CD8-positive, alpha-beta T cell (primary cell): ENCODE measurements at places on chromosomes 12 and 14.

DNA sequence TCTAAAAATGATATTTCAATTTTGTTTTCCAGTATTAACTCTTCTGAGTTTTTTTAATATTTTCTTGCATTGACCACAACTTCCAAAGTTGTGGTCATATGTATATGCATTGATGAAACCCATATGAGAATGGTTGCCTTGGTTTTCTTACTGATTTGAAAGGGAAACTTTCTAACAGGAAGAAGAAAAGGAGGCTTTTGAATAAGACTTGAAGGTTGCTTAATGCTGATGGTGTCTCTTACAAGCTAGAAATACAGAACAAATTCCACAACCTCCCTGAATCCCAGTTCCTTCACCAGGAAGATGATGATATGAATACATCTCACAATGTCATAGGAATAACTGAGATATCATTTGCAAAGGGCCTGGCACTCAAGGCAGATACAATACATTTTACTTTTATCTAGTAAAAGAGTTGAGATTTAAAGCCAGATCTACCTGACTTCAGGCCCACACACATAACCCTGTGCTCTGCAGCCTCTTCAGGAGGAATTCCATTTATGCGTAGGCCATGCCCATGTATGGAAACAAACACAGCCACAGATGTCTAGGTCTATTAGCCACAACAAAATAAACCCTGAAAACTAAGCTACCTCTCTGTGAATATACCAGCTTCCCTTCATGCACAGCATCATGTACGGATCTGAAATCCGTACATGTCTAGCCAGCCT, 165.4 kb upstream of the PLEKHG7 start:
- DNase-seq = no peak

DNA sequence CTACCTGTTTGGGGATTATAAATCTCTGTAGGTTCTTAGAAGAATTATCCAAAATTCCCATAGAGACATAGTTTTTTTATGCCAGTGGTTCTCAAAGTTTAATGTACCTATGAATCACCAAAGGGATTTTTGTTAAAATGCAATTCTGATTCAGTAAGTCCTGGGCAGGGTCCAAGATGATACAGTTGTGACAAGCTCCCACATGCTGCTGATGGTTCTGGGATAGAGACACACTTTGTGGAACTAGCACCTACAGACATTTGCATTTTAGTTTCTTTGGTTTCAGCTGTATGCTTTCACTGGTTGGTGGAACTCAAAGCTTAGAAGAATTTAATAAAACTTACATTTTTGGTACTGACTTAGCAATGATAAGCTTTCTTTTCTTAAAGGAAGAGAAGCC, 80.4 kb downstream of the PTCSC3 start:
- no peak for DNase-seq

DNA sequence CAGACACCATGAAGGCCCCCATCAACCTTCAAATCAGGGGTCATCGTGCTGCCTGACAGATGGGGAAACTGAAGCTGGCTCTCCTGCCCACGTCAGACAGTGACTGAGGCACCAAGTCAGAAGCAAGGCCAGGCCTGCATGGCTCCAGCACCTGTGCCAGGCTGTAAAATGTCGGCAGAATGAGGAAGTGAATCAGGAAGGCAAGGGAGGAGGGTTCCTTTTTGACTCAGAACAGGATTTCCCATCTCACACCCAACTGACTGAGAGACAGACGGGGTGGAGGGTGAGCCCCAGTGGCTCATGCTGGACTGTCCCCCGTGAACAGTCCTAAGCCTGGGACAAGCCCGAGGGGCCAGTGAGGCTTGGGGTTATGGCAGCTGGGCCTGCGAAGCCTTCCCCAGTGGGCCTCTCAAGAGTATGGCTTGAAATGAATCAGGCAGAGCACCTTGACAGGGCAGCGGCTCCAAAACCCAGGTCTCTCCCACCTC, 20.9 kb downstream of the SYNE3 start:
- DNase-seq = no peak

- no peak for DNase-seq
Measured at GRCh38 chr14:83312511-83312910, 1778.9 kb upstream of the SEL1L start.

DNA sequence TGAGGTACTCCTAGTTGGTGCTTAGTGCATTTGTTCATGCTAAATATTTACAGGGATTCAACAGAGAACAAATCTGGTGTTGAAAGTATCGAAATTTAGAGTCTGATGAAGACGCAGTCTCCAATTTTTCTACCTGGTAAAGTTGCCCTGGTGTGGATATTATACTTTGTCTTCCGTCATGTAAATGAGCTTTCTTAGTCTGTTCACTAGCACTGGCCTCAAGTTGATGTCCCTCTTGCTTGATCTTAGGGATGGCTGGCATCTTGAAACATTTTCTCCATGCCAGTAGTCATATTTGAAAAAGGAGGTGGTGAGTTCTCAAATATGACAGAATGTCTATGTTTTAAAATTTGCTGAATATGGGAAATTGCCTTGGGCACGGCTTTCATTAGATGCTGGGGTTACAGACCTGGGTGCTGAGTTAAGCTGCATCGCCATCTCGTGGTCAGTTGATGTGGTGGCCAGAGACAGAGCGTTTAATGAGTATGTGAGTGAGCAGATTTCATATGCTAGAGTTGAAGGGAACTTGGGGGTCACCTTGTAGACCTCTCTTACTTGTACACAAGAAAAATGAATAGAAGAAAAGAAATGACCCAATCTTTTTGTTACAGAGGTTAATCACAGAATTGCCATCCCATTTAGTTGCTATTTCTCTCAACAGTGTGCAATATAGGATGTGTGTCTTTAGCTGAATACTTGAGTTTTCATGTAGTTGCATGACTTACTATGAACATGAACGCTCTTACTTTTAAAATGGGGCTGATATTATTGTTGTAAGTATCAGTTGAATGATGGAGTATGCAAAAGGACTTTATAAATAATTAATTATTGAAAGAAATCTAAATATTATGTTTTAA, 172.8 kb upstream of the DCN start:
- DNase-seq = peak; percentile 27

DNA sequence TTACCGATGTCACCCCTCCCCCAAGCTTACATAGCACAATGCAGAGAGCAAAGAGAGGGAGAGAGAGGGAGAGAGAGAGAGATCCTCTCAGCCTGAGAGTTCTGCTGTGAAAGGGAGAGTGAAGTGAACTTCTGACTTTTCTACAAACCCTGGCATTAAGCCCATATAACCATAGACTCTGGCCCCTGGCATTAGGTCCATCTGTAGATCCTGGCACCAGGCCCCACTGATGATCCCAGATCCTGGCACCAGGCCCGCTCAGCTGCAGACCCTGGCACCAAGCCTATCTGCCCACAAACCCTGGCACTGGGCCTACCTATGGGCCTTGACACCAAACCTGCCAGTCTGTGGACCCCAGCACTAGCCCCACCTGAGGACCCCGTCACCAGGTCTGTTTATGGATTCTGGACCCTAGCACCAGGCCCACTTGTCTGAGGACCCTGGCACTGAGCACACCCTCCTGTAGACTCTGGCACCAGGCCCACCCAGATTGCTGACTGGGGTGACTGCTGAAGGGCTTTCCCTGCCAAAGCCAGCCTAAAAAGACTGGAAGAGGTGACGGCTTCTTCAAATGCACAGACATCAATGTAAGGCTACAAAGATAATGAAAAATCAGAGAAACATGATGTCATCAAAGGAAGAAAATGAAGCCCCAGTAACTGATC, 14.5 kb upstream of the KRT83 start:
- no peak for DNase-seq

- DNase-seq = no peak
Measured at GRCh38 chr12:131430158-131430742, 280.6 kb upstream of the SFSWAP start.

DNA sequence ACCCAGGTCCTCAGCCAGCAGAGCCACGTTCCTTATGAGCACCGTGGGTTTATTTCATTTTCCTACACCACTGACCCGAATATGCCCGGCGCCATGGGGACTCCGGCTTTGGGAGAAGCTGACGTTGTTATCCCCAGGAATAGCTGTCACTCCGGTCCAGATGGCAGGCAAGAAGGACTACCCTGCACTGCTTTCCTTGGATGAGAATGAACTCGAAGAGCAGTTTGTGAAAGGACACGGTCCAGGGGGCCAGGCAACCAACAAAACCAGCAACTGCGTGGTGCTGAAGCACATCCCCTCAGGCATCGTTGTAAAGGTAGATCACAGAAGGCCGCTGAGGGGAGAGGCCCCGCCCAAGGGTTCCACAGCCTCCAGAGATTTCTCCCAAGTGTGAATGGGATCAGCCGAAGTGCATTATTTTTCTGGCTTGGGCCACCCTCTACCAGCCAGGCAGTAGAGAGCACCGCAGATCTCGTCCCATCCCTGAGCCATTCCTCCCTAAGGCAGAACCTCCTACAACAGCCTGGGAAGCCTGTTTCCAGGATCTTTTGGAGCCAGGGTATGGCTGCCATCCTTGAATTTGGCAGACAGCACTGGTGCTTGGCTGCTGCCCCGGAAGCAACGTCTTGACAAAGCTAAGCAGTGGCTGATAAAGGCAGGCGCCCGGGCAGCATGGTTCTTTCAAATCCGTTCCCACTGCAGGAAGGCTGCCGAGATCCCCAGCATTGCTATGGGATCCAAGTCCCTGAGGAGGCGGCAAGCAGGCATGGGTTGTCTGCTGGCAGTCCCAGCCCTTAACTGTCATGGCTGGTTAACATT, 17.8 kb downstream of the CDK2AP1 start:
- DNase-seq = no peak

DNA sequence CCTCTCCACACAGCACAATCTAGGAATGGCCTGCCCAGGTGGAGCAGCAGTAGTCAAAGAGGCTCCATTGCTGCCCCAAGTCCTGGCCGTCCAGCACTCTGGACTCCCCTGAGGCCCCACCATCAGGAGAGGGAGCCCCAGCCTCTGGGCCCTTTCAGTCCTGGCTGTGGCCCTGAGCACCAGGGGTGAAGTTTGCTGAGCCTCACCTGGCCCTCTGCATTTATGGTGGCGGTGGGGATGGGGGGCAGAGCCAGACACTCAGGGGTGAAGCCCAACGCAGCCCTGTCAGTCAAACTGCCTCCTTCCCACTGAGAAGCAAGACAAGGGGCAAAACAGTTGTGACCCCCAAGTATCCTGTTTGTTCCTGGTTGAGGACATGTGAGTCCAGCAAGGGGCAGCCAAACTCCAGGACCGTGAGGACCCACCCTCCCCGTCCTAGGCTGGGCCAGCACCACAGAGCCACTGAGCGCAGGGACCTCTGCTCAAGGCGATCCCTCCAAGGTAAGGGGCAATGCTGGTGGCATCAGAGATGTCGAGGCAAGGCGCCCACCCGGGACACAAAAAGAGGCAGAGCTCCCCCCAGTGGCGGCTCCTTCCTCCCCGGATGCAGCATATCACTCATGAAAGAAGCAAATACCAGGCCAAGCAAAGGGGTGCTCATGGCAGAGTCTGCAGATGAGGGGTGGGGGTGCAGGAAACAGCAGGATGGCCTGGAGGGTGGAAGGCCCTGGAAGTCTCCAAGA, 4.8 kb upstream of the AMN start:
- DNase-seq = peak; percentile 71

- DNase-seq = peak; percentile 83
Measured at GRCh38 chr12:123388177-123388950, 4.4 kb downstream of the KMT5A start.

- no peak for DNase-seq
Measured at GRCh38 chr14:100092832-100093231, 27.6 kb downstream of the EVL start.

DNA sequence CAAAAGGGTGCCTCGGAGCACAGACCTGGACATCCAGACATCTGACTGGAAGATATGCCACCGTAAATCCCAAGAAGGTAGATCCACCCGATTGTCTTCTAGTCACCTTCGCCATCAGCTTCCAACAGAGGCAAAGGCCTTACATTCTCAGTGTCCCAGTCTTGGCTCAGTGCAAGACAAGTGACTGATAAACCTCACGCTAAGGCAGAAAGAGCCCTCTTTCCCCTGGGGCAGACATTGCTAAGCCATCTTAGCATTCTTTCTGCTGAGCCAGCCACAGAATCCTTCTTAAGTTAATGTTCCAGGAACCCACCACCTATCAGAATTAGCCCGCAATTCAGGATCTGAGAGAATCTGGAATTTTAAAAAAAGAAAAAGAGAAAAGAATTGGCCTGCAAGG, 4.3 kb upstream of the PLEKHG6 start:
- DNase-seq = no peak

- no peak for DNase-seq
Measured at GRCh38 chr12:68621472-68622081, 10.9 kb downstream of the RAP1B start.

DNA sequence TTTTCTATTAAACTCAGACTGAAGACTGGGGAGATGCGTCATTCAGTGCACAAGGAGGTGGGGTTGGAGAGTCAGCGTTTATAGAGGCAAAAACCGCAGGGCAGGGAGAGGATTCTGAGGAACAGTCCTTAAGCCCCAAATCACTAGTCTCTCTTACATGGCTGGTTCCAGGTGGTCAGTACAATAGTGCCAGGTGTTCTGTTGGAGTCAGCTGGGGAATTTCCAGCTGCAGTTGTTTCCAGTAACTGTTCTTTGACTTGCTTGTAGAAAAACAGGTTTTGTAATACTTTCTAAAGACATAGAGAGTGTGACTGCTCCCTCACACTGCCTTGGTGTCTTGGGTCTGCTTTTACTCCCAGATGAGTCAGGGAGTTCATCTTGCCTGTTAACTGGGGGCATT, 192.2 kb downstream of the TMTC3 start:
- DNase-seq = no peak

GRCh38 chr14:67852926-67853604, 33.5 kb downstream of the RAD51B start:
- DNase-seq = no peak

GRCh38 chr12:89484470-89484869, 40.1 kb downstream of the GALNT4 start:
- no peak for DNase-seq

DNA sequence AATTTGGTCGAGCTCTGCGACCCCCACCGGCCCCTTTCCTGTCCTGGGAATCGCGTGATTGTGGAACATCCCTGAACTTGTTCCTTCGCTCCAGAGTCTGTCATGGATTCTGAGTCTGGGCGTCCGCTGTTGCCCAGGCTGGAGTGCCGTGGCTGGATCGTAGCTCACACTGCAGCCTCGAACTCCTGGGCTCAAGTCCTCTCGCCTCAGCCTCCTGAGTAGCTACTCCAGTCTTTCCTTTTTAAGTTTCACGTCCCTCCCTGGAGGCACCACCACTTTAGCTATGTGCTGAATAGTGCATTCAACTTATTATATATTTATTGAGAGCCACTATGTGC, 698 bp downstream of the ACOT6 start:
- DNase-seq = no peak

GRCh38 chr12:54197010-54197409, 8.2 kb upstream of the SMUG1 start:
- no peak for DNase-seq

- no peak for DNase-seq
Measured at GRCh38 chr12:1662761-1663439, 28.0 kb upstream of the ADIPOR2 start.

DNA sequence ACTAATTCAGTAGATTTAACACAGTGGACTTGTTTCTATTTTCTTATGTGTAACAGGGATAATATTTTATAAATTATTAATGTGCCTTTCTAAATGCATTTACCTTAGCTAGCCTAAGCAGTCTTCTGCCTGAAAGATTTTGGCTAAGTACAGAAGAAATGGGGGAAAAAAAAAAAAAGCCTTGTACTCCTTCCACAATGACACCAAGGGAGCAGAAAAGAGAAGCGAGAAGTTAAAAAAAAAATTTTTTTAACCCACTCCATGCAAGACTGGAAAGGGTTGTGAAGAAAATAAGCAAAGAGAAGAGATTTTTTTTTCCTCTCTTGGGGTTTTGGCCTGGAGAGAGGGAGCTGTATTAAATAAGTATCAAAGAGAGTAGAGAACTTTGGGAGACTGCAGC, 28.7 kb downstream of the NELL2 start:
- no peak for DNase-seq
